Right lobe of liver (tissue), 6 donors: ENCODE measurements at places on chromosomes 11 and 22. TPM values are rescaled to one million over a fixed set of nuclear protein-coding genes. Genes with fewer than 3 reads are reported as not detected.

DNA sequence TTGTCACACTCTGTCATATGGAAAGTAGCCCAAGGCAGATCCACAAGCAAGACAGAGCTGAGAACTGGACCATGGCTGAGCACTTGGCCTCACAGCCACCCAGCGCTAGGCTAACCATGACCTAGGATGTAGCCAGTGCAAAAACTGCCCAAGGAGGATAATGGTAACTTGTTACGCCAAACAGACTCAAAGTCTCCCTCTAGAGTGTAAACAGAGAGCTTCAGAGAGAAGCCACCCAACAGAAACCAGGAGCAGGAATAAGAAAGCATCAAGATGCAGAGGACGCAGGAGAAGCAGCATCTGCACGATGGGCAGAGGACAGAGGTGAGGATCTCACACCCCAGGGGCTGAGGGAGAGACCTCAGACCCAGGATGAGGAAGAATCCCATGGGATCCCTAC, 97.9 kb downstream of the RCN1 start:
- no peak overlapping the region for H3K4me3 ChIP-seq
- no peak overlapping the region for H3K27ac ChIP-seq
- no peaks in the 10 kb centered on the region for H3K27me3 ChIP-seq
- no peaks in the 10 kb centered on the region for H3K4me1 ChIP-seq

DGCR6 gene
- total RNA-seq: 0.92 TPM

GRCh38 chr11:27171376-27171958, 130.9 kb downstream of the BBOX1 start:
- H3K36me3 ChIP-seq: no peaks in the 10 kb centered on the region
- DNase-seq: no peak
- H3K27ac ChIP-seq: no peak overlapping the region
- H3K27me3 ChIP-seq: no peaks in the 10 kb centered on the region
- peaks cover 20% of the 10 kb centered on the region for H3K4me1 ChIP-seq
- no peak overlapping the region for H3K4me3 ChIP-seq

- no peak for DNase-seq
- H3K36me3 ChIP-seq: no peaks in the 10 kb centered on the region
- no peaks in the 10 kb centered on the region for H3K4me1 ChIP-seq
- H3K4me3 ChIP-seq: no peak overlapping the region
These were observed 190.0 kb downstream of the PGR start for GRCh38 chr11:100939571-100939970.

DNA sequence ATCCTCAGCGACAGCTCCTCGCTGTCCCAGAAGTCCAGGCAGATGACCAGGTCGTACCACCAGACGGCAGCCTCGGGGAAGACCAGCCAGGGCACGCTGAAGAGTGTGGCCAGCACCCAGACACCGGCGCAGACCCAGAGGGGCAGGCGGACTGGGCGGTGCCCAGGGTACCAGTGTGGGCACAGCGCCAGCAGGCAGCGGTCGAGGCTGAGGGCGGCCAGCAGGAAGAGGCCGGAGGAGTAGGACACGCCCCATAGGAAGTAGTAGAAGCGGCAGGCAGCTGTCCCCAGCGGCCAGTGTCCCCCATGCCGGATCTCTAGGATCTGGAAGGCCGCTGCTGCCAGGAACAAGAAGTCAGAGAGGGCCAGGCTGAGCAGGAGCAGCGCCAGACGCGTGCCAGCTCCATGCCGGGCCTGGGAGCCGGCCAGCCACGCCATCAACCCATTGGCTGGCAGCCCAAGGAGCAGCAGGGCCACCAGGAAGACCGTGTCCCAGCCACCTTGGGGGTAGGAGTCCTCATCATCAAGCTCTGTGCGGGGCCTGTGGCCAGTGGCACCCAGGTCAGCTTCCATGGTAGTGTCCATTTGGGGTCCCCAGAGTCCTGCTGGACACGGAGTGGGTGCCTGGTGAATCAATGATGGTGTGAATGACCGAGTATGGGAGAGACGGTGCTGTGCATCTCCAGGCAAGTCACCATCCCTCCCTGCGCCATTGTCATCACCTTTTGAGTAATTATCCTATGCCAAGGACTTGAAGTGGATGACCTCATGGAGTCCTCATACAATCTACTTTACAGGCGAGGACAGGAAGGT, at the start of gene GPR152:
TSS of gene GPR152 (minus strand) at position 589 of the 812 bp plus-strand sequence. CDS start at position 584, 5 bp downstream.
- no peaks in the 10 kb centered on the region for H3K4me1 ChIP-seq
- no peaks in the 10 kb centered on the region for H3K27me3 ChIP-seq
- DNase-seq: no peak
- no peaks in the 10 kb centered on the region for H3K36me3 ChIP-seq

ADAMTS15 gene
- total RNA-seq: not detected

- DNase-seq: no peak
- H3K4me3 ChIP-seq: no peak overlapping the region
- H3K4me1 ChIP-seq: no peaks in the 10 kb centered on the region
- no peaks in the 10 kb centered on the region for H3K36me3 ChIP-seq
- H3K27ac ChIP-seq: no peak overlapping the region
These were observed 195.5 kb downstream of the C11orf91 start for GRCh38 chr11:33505093-33505492.

- H3K27me3 ChIP-seq: no peaks in the 10 kb centered on the region
- H3K4me1 ChIP-seq: no peaks in the 10 kb centered on the region
- DNase-seq: no peak
- no peak overlapping the region for H3K27ac ChIP-seq
- no peak overlapping the region for H3K4me3 ChIP-seq
These were observed 14.5 kb downstream of the EMSY start for GRCh38 chr11:76459299-76459698.

GRCh38 chr11:12540075-12540680, 134.0 kb upstream of the TEAD1 start:
- H3K36me3 ChIP-seq: no peaks in the 10 kb centered on the region
- no peaks in the 10 kb centered on the region for H3K27me3 ChIP-seq
- no peaks in the 10 kb centered on the region for H3K4me1 ChIP-seq
- H3K27ac ChIP-seq: no peak overlapping the region

- H3K4me3 ChIP-seq: no peak overlapping the region
- no peaks in the 10 kb centered on the region for H3K27me3 ChIP-seq
- no peak overlapping the region for H3K27ac ChIP-seq
- no peak for DNase-seq
These were observed 43.3 kb downstream of the TNRC6B start for GRCh38 chr22:40221055-40221414.

DNA sequence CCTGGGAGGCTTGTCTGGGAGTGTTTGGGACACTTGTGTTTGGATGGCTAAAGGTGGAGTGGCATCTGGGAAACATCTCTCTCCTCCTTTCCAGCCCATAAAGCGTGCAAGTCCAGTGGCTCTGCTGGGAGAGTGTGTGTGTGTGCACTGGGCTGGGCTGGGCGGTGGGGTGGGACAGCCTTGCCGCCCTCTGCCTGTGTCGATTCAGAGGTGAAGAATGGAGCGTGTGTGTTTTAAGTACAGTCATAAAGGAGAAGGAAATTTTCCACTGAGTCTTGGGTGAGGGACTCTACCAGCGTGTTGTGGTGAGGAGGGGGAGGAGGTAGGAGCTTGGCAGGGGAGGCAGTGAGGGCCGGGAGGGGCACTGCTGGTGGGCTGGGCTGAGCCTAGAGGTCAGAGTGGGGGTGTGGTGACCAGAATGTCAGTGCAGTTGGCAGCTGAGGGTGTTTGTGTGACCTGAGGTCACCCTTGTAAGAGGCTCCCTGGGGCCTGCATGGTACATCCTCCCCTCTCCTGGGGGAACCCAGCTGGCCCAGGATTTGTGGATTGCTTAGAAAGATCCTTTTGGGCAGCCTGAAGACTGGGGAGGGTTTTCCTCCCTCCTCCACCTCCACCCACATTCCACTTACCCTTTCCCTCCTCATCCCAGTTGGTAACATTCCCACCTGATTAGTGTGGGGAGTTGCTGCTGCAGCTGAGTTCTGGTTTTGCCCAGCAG, 1.7 kb downstream of the TIMP3 start:
- peak overlapping the region; percentile 79 for H3K4me3 ChIP-seq
- H3K27ac ChIP-seq: no peak overlapping the region
- no peak for DNase-seq
- H3K4me1 ChIP-seq: peaks cover 21% of the 10 kb centered on the region

GRCh38 chr22:49975543-49976389, 15.2 kb downstream of the PIM3 start:
- H3K4me3 ChIP-seq: no peak overlapping the region
- H3K36me3 ChIP-seq: no peaks in the 10 kb centered on the region

APOA4 gene
- 21.9 TPM for total RNA-seq

- no peak overlapping the region for H3K27ac ChIP-seq
- no peaks in the 10 kb centered on the region for H3K27me3 ChIP-seq
- H3K36me3 ChIP-seq: no peaks in the 10 kb centered on the region
- no peak overlapping the region for H3K4me3 ChIP-seq
- H3K4me1 ChIP-seq: no peaks in the 10 kb centered on the region
These were observed 7.7 kb upstream of the OR8B12 start for GRCh38 chr11:124551189-124551588.

C11orf21 gene
- 0.51 TPM for total RNA-seq

GRCh38 chr22:25419247-25420113, 145.0 kb upstream of the GRK3 start:
- no peaks in the 10 kb centered on the region for H3K4me1 ChIP-seq
- no peak overlapping the region for H3K4me3 ChIP-seq
- no peaks in the 10 kb centered on the region for H3K27me3 ChIP-seq
- DNase-seq: no peak
- no peaks in the 10 kb centered on the region for H3K36me3 ChIP-seq
- H3K27ac ChIP-seq: no peak overlapping the region

GRCh38 chr22:17606496-17606895, 22.1 kb downstream of the ATP6V1E1 start:
- no peak overlapping the region for H3K4me3 ChIP-seq
- H3K36me3 ChIP-seq: peaks cover 16% of the 10 kb centered on the region
- DNase-seq: no peak
- H3K27ac ChIP-seq: no peak overlapping the region
- no peaks in the 10 kb centered on the region for H3K4me1 ChIP-seq
- no peaks in the 10 kb centered on the region for H3K27me3 ChIP-seq

ISX gene
- not detected for total RNA-seq

RGL4 gene
- total RNA-seq: not detected

MMP7 gene
- total RNA-seq: 1.2 TPM

GRCh38 chr11:58811499-58811898, 33.0 kb downstream of the GLYATL2 start:
- H3K4me1 ChIP-seq: no peaks in the 10 kb centered on the region
- H3K27ac ChIP-seq: no peak overlapping the region
- H3K36me3 ChIP-seq: no peaks in the 10 kb centered on the region
- H3K4me3 ChIP-seq: no peak overlapping the region
- no peak for DNase-seq
- no peaks in the 10 kb centered on the region for H3K27me3 ChIP-seq

GRCh38 chr11:130652671-130653335, 204.4 kb downstream of the ADAMTS15 start:
- H3K27me3 ChIP-seq: no peaks in the 10 kb centered on the region
- H3K27ac ChIP-seq: peak overlapping the region; percentile 77
- no peak overlapping the region for H3K4me3 ChIP-seq
- H3K36me3 ChIP-seq: no peaks in the 10 kb centered on the region
- H3K4me1 ChIP-seq: no peaks in the 10 kb centered on the region

GRCh38 chr11:95924414-95924760, 480 bp upstream of the MTMR2 start:
- H3K4me1 ChIP-seq: no peaks in the 10 kb centered on the region
- no peaks in the 10 kb centered on the region for H3K36me3 ChIP-seq
- no peak for DNase-seq
- peak overlapping the region; percentile 78 for H3K27ac ChIP-seq
- peak overlapping the region; percentile 93 for H3K4me3 ChIP-seq

P2RY2 gene
- total RNA-seq: 3.8 TPM

OR52K2 gene
- not detected for total RNA-seq

GRCh38 chr11:120882175-120882574, 141.7 kb upstream of the TBCEL start:
- H3K4me1 ChIP-seq: no peaks in the 10 kb centered on the region
- H3K27ac ChIP-seq: no peak overlapping the region
- no peaks in the 10 kb centered on the region for H3K36me3 ChIP-seq

- peak; percentile 79 for DNase-seq
- no peaks in the 10 kb centered on the region for H3K27me3 ChIP-seq
- no peaks in the 10 kb centered on the region for H3K4me1 ChIP-seq
- H3K4me3 ChIP-seq: no peak overlapping the region
These were observed 24.0 kb upstream of the SMIM38 start for GRCh38 chr11:69131644-69132300.

SYVN1 gene
- 109 TPM for total RNA-seq

ACR gene
- not detected for total RNA-seq

DNA sequence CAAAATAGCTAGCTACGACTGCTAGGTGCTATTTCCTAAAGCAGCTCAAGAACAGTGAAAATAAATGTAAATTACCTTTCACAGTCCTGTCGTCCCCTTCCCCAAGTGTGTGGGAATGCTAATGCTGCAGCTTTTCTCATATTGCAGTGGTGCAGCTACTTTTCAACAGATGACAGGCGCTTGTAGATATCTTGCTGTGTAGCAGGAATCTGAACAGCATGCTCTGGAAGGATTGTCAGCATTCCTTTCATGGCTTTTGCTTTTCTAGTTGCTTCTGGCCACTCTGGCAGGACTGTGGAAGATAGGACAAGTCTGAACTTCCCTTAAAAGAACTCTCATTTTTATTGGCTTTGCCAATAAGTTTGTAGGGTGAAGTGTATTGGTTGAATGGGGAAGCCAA, 18.8 kb downstream of the FAR1 start:
- no peak overlapping the region for H3K27ac ChIP-seq
- H3K4me3 ChIP-seq: no peak overlapping the region
- H3K27me3 ChIP-seq: no peaks in the 10 kb centered on the region
- no peaks in the 10 kb centered on the region for H3K36me3 ChIP-seq
- DNase-seq: no peak
- no peaks in the 10 kb centered on the region for H3K4me1 ChIP-seq

DNA sequence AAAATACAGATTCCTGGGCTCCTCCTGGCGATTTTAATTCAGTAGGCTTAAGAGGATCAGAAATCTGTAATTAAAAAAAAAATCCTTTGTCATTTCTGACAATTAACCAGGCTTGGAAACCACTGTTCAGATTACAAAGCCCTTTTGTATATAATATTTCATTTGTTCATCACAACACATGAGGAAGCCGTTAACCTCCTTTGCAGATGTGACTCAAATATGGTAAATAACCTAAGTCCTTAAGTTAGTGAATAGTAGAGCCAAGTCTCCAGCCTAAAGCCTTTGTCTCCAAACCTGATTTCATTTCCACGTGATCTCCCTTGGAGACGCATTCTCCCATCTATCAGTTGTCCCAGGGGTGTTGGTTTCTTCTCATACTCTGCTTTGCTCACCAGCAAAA, 67.6 kb downstream of the UBASH3B start:
- DNase-seq: no peak
- no peak overlapping the region for H3K27ac ChIP-seq
- no peaks in the 10 kb centered on the region for H3K4me1 ChIP-seq
- H3K4me3 ChIP-seq: no peak overlapping the region
- no peaks in the 10 kb centered on the region for H3K27me3 ChIP-seq

NXPE1 gene
- not detected for total RNA-seq

GRCh38 chr11:6663794-6664469, 8.3 kb upstream of the DCHS1 start:
- H3K4me3 ChIP-seq: no peak overlapping the region
- no peaks in the 10 kb centered on the region for H3K4me1 ChIP-seq
- H3K36me3 ChIP-seq: no peaks in the 10 kb centered on the region
- no peak overlapping the region for H3K27ac ChIP-seq

DNA sequence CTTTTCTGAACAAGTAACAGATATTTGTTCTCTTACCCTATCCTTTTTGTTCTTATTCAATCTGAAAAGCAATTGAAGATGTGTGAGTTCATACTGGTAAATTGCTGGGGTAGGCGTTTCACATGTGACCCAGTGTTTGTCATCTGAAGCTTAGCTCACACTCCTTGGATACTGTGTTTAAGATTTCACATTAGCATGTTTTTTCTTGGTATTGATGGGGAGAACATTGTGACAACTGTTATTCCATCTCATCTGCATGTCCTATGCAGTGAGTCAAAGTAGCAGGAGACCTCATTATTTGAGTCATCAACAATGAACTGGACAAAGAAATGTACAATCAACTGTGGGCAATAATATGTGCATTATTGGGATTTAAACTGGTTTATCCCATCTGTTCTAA, 691.6 kb upstream of the ANO5 start:
- no peak overlapping the region for H3K27ac ChIP-seq
- H3K36me3 ChIP-seq: no peaks in the 10 kb centered on the region
- DNase-seq: no peak
- H3K4me3 ChIP-seq: no peak overlapping the region
- H3K4me1 ChIP-seq: no peaks in the 10 kb centered on the region
